Hepatocyte (in vitro differentiated cells): ENCODE measurements at places on chromosomes 16 and 17. TPM values are rescaled to one million over a fixed set of nuclear protein-coding genes. Genes with fewer than 3 reads are reported as not detected.

KCNH4 gene
- polyA plus RNA-seq, result 0.12 and 0.23 TPM in 2 replicates

RRAD gene
- 16.3 and 27.6 TPM in 2 replicates for polyA plus RNA-seq

HOXB4 gene
- 1.8 and 2.0 TPM in 2 replicates for polyA plus RNA-seq

GGT6 gene
- polyA plus RNA-seq, result not detected in 2 replicates

CA5A gene
- polyA plus RNA-seq, result 0.91 and 1.0 TPM in 2 replicates

OTOA gene
- not detected in 2 replicates for polyA plus RNA-seq

IRX5 gene
- 1.7 and 2.7 TPM in 2 replicates for polyA plus RNA-seq

CPHXL gene
- polyA plus RNA-seq, result not detected in 2 replicates

FN3KRP gene
- 24.0 and 27.4 TPM in 2 replicates for polyA plus RNA-seq

SOST gene
- polyA plus RNA-seq, result not detected in 2 replicates

CHST6 gene
- 0.16 and 0.37 TPM in 2 replicates for polyA plus RNA-seq

NETO2 gene
- polyA plus RNA-seq, result 7.1 and 7.8 TPM in 2 replicates

STAT5A gene
- 3.5 and 6.1 TPM in 2 replicates for polyA plus RNA-seq
